ENCODE measurements at places on chromosomes 16 and 17.

- DNase-seq: no peak
Observed at GRCh38 chr16:52617591-52617990, 70.6 kb upstream of the TOX3 start.

DNA sequence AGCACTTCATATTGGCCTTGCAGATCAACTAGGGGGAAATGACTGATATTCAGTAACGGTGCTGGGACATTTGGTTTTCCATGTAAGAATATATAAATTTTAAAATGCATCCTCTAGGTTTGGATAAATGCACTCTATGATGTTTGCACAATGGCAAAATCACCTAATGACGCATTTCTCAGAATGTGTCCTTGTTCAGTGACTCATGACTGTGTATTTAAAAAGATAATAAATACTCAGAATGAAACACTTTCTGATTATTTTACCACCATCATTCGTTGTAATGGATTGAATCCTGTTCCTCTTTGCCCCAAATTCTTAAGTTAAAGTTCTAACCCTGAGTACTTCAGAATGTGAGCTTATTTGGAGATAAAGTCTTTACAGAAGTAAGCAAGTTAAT, 17.2 kb upstream of the ADGRG1 start:
- no peak for DNase-seq

DNA sequence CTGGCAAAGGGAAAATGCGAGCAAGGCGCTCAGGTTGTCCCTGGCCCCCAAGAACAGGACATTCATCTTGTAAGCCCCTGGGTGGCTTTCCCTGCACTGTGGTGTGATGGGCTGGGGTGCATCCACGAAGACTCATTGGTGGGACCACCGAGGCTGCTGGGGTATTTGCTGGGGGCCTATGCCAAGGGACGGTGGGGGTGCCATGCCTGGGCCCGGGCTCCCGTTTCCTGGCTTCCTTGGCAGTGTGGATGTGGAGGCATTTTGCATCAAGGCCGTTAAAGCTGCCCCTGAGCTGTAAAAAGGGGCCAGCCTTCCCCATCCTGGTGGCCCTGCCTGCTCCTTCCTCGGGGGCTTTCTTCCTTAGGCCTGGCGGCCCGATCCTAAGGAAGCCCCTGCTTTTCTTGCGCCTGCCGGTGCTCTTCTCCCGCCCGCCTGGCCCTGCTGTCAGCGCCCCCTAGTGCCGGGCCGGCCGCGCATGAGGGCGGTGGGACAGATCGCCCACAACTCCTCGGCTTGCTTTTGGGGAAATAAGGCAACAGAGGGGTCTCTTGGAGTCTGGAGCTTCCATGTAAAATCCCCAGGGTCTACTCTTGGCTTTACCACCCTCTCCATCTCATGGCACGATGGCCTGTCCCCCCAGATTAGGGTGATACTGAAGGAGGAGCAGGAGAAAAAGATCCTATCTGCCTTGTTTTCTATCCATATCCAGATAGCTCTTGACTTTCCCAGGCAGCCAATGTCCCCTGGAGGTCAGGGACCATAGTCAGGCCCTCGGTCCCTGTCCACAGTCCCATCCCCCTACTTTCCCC, 9.8 kb upstream of the TBX2 start:
- peak; percentile 61 for DNase-seq

DNA sequence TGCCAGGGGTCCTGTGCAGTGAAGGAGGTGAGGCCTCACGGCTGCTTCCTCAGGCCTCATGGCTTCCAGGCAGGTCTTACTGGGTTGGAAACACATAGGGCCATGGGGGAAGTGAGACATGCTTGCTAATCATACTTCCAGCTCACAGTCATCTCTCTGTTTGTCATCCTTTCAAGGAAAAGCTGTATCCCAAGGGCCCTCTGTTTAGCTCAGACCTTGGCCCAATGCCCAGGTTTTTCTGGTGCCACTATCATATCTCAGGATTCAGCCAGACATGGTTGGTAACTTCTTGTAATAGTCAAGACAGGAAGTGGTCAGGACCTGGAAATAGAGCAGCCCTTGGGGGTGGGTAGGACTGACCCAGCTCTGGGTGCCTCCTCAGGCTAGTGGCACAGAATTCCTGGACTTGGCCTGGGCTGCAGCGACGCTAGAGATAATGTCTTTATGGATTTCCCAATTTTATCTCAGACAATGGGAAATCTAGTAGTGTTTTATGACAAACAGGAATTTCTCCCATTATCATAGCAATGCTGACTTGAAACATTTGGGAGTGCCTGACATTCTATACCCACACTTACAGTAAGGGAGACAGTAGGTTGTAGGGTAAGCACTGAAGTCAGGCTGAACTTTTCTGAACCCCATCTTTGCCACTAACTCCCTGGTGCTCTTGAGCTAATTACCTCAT, 13.5 kb upstream of the ITGB3 start:
- no peak for DNase-seq

DNA sequence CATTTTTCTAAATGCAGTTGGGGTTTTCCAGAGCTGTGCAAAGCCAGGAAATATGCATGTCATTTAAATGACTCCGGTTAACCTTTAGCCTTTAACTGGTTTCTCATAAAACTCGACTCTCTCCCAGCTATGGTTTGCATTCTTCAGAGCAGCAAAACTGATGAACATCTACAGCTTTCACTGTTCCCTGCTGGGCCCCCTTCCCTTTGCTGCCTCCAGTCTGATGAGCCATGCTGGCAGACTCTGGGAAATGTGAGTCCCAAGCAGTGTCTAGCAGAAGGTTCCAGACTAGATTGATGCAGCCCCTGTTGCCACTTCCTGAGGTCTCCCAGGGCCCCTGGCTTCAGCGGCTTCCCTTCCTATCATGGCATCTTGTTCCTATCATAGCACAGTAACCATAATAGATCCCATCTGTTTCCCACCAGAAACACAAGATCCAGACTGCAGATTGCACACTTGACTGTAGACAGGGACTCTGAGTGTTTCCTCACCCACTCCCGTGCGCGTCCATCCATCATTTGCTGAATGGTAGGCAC, 135.4 kb downstream of the CLEC16A start:
- DNase-seq: no peak

DNA sequence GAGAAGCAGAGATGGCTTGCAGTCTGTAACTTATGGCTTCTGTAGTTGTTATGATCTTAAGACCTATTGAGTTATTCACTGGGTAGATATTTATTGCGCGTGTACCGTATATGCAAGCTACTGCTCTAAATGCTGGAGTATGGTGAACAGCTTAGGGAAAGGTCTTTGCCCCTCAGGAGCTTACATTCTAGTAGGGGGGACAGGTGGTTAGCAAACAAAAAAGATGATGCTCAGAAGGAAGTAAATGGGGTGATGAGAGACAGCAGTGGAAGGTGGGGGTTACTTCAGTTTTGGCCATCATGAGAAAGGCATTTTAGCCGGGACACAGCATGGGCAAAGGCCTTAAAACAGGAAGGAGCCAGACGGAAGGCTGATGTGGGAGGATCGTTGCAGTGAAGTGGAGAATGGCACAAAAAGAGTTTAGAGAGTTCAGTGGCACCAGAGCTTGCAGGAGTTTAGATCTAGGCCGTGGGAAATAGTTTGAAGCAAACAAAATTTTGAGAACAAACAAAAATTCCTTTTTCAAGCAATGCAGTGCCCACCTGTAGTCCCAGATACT, 2.1 kb downstream of the ARMC7 start:
- DNase-seq: no peak

GRCh38 chr16:80968386-80969113, 38.1 kb downstream of the CMC2 start:
- DNase-seq: no peak

DNA sequence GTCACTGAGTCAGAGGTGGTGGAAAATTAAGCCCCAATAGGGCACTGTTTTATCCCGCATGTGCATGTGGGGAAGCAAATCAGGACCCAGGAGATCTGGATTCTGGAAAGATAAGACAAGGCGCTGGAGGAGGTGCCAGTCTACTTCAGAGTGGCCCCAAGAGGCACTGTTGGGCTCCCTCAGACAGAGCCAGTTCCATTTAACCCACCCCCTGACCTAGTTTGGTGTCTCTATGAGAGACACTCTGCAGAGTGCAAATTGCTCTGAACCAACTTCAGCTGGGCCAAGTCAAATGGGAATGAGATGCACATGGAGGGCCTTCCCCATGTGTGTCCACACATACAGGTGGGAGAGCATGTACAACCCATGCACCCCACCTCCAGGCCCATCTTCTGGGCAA, 71.1 kb upstream of the MED9 start:
- DNase-seq: no peak

DNA sequence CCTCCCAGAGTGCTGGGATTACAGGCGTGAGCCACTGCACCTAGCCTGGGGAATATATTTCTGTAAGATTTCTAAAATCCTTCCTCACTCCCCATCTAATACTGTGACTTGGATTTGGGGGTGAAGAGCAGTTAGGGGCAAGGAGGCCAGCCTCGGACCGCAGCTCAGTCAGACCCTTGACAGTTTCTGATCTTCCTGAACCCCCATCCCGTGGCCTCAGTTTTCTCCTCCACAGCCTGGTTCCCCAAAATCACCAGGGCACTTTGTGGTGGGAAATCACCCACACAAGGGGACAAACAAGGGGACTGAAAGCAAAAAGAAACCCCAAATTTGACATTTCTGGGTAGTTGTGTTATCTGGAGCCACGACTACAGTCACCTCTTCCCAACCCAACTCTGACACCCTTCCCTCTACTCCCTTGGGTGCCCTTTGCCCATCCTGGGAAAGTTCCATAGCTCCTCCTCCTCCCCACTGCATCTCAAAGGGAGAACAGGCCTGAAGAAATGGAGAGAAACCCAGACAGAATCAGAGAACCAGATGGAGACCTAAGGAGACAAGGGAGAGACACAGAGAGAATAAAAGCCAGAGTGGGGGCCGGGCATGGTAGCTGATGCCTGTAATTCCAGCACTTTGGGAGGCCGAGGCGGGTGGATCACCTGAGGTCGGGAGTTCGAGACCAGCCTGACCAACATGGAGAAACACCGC, 2.8 kb upstream of the STAT5A start:
- no peak for DNase-seq

DNA sequence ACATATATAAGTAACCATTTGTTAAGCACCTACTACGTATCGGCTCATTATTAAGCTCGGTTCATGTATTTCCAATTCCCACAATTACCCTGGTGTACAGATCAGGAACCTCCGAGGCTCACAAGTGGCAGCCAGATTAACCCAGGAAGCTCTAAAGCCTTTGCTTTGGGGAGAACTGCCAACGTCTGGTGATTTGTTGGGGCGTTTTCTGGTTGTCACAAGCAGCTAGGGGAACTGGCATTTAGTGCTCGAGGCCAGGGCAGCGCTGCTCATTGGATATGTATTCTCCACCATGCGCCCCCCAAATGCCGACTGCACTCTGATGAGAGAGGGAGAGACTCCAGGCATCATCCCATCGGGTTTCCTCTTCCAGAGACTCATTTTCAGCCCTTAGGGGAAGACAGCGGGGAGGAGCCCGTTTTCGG, 541 bp downstream of the ZNF18 start:
- DNase-seq: no peak

DNA sequence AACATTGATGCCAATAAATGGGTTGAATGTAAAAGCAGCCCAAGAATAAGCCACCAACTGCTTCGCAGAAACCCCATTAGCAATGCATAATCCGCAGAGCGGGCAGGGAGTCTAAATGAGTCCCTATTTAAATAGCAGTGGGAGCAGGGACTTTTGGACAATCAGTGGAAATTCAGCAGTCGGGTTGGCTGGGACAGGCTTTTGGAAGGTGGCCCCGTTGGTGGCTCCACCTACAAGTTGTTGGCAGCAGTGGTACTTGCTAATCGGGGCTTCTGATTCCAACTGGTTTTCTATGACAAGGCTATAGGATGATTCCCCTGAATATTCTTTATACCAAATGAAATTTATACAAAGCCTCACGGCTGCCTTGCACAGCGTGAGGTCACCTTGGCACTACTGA, 86.3 kb downstream of the WDR59 start:
- no peak for DNase-seq

DNA sequence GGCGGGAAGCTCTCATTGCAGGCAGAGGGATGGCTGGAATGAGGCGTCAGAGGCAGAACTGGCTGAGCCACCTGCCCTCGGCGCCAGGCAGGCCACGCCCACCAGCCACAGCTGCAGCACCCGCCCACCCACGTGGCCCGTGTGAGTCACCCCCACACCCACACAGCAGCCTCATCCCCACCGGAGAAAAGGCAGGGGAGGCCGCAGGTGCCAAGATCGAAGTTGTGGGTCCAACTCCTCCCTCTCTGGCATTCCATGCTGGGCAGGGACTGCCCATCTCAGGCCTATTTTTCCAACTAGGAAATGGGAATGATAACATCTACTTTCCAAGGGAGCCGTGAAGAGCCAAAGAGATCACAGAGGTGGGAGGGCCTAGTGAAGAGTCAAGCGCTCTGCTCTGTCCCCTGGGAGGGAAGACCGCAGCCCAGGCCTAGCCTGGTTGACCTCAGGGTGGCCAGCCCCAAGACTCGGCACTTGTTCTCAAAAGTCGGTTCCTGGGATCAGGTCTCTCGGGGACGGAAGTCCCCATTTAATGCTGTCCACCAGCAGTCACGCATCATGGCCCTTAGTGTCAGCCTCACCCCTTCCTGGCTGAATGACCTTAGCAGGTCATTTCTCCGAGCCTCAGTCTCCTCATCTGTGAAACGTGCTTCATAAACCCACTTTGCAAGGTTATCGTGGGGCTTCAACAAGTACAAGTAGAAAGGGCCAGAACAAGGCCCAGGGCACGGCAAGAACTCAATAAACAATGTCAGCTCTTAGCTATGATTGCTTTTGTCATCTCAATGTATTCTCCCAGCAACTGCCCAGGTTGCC, at the start of gene TRPV3:
Gene TRPV3, minus strand, starts transcription at position 45 of the 816 bp plus-strand sequence. CDS start 2,962 bp downstream, outside the sequence.
- peak; percentile 71 for DNase-seq

GRCh38 chr17:61144617-61145564, 254.8 kb upstream of the TBX2 start:
- no peak for DNase-seq

GRCh38 chr16:74288065-74288464, 8.5 kb upstream of the PSMD7 start:
- no peak for DNase-seq

DNA sequence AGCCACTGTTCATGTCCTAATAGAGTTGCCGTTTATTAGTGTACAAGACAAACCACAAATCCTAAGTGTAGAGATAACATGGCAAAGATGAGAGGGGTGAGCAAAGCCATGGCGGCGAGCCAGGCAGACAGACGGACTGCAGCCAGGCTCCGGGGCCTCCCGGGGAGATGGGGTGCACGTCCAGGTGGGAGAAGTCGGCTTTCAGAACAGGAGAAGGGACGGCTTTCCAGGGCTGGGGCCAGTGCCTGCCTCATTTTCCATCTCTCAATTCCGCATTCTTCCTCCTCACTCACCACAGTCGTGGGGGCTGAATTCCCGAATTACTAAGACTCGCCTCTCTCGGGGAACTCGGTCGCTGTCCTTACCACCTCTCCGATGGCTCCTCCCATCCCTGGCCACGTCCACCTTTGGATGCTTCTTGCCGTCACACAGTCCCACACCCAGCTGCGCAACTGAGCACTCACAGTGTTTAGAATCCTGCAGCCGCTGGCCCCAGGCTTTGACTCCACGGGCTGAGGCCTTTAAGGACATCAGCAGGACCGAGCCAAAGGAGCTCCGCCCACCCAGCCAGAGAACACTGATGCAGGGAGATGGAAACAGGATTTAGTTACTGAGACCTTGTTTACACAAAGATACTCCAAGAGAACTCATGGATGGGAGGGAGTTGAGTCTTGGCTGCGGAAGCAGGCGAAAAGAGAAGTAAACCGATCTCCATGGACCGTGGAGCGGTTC, 59.7 kb downstream of the RNF112 start:
- DNase-seq: no peak

Data from CD4-positive, alpha-beta T cell treated with Interleukin-17A for 4 hours (primary cell).